H9 (cell line): ENCODE measurements at places on chromosomes 11 and 22. TPM values are rescaled to one million over a fixed set of nuclear protein-coding genes. Genes with fewer than 3 reads are reported as not detected.

DNA sequence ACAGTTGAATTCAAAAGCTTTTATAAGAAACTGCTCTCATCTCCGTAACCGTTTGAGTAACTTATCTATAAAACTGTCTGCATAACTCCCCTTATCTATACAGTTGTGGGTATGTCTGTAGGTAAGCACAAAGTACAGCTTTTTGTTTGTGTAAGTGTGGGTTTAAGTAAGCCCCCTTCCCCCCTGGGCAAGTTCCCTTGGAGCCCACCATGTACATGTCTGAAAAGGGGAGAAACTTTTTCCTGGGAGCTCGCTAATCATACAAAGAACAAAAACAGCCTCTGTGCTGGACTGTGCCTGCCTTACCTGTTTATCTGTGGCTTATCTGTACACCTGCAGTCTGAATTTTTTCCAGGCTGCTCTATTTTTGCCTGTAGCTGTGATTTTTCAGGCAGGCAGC is 36.3 kb upstream of the TMEM45B start:
- DNase-seq, result no peak

DNA sequence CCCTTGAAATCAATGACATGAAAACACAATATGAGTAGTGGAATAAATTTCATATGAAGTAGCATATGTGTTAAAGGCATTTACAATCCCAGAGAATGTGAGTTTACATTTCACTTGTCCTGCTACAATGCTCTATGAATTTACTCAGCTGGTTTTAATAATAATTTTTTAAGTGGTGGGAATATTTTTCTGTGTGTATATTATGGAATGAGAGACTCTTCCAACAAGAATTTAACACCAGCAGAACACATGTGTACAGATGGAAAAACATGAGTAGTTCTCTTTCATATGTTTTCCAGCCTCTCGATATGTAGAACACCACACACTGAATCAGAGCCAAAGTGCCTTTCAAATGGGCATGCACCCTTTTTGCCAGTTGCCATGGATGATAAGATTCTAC is 170.4 kb downstream of the MAML2 start:
- no peak for DNase-seq

DNA sequence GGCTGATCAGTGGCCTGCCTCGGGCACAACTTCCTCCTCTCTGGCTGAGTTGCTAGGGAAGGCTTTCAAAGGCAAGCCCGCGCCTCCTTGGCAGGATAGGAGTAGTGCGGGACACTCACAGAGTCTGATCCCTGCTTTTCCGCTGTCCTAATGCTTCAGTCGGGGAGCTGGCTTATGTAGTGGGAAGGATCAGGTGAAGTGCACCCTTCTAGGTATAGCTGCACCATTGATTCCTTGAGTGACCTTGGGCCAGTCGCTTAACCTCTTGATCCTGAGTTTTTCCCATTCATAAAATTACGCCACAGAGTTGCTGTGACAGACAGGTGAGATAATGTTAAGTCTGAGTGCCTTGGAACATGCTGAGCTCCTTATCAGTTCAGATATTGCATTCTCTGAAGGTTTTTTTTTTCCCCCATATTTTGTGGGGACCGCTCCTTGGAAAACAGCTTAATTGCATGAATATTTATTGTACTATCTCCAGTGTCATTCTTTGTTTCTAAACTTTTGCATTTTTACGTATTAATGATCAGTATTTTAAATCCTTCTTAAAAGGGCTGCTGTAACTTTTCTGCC is 961 bp downstream of the IPO7 start:
- no peak for DNase-seq

DNA sequence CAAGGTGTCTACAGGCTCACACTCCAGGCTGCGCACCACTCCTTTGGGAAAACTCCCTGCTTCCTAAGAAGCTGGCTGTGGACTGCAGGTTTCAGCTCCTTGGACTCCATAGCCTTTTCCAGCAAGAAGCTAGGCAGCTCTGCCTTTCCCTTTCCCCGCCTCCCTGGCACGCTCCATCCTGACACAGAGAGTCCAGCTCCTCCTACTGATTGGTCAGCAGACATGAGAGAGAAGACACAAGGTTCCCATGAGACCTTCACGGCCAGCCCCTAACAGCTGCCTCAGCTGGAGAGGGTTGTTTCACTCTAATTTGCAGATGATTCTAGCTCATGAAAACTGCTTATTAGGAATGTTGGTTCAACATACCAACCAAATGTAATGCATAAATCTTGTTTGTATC is 27.6 kb downstream of the TENM4 start:
- DNase-seq, result peak; percentile 70

- DNase-seq, result no peak
These were observed 24.1 kb downstream of the APOL3 start for GRCh38 chr22:36136475-36136874.

DNA sequence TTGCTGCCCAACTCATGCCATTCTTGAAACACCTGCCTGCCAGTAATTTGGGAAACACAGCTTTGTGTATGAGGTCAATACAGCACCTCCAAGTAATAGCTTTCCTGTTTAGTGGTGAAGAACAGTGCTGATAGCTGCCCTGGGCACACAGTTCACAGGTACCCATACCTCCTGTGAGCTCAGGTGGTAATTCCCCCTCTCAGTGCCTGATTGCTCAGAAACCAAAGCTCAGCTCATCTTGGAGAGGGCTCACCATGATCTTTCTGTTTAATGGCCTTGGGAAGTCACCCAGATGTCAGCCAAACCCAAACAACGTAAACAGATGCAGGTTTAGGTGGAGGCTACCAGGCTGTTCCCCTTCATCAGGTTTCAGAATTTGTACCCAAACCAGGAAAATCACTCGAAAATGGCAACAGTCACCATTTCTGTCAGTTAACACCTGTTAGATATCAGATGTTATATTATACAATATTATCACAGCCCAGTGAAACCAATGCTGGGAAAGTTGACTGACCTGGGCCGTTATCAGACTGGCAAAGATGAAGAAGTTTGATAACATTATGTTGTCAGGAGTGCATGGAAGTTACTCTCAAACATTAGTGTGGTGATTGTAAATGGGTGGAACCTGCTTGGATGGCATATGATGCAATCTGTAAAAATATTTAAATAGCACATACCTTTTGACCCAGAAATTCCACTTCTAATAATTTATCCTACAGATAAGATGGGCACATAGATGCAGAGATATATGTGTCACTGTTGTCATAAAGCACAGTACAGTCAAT is 18.9 kb downstream of the VSTM5 start:
- no peak for DNase-seq

DNA sequence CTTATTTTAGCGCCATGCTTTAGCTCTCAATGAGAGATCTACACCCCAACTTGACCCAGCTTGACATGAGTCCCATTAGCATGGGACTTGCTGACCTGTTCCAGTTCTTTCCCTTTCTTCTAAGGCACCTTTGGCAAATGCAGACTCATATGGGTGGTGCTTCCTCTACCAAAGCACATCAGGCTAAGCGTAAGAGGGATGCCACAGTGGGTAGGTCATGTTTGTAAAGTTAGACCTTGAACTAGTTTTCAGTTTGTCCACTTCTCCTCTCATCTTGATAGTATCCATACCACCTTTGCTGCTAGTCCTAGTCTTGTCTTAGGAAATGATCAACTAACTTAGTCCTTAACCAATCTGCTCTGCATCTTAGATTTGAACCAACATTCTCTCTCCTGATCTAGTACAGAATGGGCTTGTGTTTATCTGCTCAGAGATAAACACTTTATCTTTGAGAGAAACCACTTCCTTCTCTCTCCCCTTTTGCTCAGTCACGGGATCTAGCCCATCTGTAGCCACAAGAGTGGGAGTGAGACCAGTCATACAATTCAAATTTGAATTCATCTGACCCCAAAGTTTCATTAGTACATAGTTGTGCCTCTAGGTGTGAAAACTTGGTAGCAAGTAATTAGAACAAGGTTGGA is 72.1 kb upstream of the CD44 start:
- DNase-seq, result no peak

DNA sequence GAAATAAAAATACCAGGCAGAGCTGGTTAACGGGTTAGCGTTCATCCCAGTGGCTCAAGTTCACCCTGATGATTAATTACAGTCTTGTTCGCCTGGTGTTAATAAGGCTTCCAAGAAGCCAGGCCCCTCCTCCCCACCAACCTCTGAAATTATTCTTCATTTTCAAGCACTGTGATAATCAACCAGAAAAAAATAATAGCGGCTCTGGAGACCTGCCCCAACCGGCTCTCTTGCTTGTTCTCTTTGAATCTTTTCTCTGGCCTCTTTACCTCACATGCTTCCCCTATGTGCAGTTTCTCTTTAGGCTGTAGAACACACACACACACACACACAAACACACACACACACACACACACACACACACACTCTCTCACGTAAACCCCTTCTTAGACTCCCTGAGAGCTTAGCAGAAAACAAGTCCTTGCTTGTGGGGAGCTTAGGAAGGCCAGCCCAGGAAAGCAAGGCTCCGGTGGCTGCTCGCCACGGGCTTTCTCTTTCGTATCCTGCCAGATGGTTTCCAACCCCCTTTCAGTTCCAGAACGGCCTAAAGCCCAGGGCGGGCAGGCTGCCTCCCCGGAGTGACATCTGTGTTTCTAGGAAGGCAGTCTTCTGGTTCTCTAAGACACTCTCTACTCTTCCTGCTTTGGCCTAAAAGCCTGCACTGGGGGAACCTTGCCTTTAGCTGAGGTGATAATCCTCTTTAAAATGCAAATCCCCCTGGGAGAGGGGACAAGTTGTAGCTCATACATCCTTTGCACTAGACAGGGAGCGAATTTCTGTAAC is 106.4 kb upstream of the SESN3 start:
- DNase-seq, result peak; percentile 52

- DNase-seq, result no peak
These were observed 27.5 kb upstream of the HTATIP2 start for GRCh38 chr11:20336056-20336455.

DNA sequence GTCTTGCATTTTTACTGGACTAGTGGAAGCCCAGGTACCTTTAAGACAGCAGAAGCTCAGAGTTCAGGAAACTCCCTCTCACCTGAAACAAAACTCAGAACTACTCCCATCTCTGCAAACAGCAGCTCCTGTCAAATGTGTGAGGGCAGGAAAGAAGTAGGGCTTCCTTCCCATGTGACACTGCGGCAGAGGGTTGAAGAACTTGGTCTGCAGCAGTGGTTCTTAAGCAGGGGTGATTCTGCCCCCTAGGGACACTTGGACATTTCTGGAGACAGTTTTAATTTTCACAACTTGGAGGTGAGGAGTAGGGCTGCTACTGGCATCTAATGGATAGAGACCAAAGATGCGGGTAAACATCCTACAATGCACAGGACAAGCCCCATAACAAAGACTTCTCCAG is 63.4 kb downstream of the RCN1 start:
- DNase-seq, result no peak

GRCh38 chr11:68352591-68352990 is 40.2 kb downstream of the LRP5 start:
- DNase-seq, result no peak

GRCh38 chr22:22110548-22111266 is 128.1 kb upstream of the TOP3B start:
- DNase-seq, result peak; percentile 51

- no peak for DNase-seq
These were observed 63.1 kb downstream of the ARHGEF12 start for GRCh38 chr11:120399307-120399706.

DNA sequence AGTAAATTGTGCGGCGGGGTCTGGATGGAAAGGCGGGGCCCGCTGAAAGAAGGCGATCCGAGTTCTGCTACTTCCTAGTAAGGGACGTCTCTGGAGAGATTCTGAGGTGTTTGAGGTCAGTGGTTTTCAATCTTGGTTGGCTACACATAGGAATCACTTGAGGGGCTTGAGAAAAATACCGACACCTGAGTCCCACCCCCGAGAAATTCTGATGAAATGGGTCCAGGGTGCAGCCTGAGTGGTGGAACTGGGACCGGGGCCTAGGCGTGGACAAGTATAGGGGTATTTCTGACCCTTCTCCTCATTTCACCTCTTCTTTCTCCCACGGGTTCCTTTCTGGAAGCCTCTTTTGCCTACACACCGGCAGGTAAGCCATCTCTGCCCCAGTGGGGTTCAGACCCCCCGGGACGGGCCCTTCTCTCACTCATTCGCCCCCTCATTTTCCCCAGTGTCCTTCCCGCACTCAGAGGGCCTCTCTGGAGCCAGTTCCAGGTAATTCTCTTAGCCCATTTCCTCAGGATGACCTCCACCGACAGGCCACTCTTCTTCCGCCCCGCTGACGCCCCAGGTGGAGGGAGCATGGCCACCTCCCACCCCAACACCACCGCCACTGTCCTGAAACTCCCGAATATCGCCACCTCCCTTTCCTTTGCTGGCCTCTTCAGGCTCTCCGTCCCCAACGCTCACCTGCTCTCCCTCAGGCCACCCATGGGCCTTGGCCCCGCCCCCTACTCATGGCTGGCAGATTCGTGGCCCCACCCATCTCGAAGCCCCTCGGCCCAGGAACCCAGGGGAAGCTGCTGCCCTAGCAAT is 11.8 kb downstream of the ROBO3 start:
- DNase-seq, result peak; percentile 76

GRCh38 chr22:31533374-31533773 is 37.0 kb downstream of the SFI1 start:
- DNase-seq, result no peak

GRCh38 chr11:81007046-81007445 is 1566.2 kb upstream of the TENM4 start:
- DNase-seq, result no peak

DNA sequence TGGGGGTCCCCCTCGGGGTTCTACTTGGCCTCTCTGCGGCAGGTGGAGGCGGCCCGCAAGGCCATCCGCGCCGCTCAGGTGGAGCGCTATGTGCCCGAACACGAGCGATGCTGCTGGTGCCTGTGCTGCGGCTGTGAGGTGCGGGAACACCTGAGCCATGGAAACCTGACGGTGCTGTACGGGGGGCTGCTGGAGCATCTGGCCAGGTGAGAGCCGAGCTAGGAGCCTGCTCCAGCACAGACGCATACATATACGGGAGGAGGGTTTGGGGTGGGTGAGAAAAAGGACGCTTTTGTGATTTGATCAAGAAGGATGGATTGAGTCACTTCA is 415 bp downstream of the CENATAC start:
- peak; percentile 55 for DNase-seq

- DNase-seq, result no peak
These were observed 9.2 kb upstream of the MRGPRF start for GRCh38 chr11:69022260-69022659.

- DNase-seq, result no peak
These were observed 172.6 kb upstream of the CADM1 start for GRCh38 chr11:115676768-115677167.

- no peak for DNase-seq
These were observed 52.8 kb upstream of the CLMP start for GRCh38 chr11:123247813-123248379.

GRCh38 chr22:44391481-44392445 is 79.0 kb upstream of the SHISAL1 start:
- peak; percentile 35 for DNase-seq

GRCh38 chr11:5004424-5005274 is 10.0 kb downstream of the OR51L1 start:
- peak; percentile 40 for DNase-seq

- no peak for DNase-seq
These were observed 1046.3 kb downstream of the BRD1 start for GRCh38 chr22:48781391-48781790.

The NEFH gene
- 5.7 and 5.8 TPM in 2 replicates for total RNA-seq

The ARHGAP42 gene
- 35.5 and 39.1 TPM in 2 replicates for total RNA-seq

The HTR3B gene
- total RNA-seq, result not detected in 2 replicates

The PDGFB gene
- 6.1 and 7.1 TPM in 2 replicates for total RNA-seq

The PKDREJ gene
- total RNA-seq, result 0.04 and 0.09 TPM in 2 replicates

The ABCC8 gene
- 2.4 and 3.2 TPM in 2 replicates for total RNA-seq

The BIK gene
- 6.8 and 8.3 TPM in 2 replicates for total RNA-seq

The PRRG4 gene
- total RNA-seq, result 1.2 TPM in 2 replicates

The HORMAD2 gene
- not detected in 2 replicates for total RNA-seq

The IFITM1 gene
- total RNA-seq, result 498 and 500 TPM in 2 replicates

The BDNF gene
- total RNA-seq, result 2.6 and 2.7 TPM in 2 replicates
